ENCODE measurements at places on chromosomes 4 and X. TPM values are rescaled to one million over a fixed set of nuclear protein-coding genes. Genes with fewer than 3 reads are reported as not detected.

DNA sequence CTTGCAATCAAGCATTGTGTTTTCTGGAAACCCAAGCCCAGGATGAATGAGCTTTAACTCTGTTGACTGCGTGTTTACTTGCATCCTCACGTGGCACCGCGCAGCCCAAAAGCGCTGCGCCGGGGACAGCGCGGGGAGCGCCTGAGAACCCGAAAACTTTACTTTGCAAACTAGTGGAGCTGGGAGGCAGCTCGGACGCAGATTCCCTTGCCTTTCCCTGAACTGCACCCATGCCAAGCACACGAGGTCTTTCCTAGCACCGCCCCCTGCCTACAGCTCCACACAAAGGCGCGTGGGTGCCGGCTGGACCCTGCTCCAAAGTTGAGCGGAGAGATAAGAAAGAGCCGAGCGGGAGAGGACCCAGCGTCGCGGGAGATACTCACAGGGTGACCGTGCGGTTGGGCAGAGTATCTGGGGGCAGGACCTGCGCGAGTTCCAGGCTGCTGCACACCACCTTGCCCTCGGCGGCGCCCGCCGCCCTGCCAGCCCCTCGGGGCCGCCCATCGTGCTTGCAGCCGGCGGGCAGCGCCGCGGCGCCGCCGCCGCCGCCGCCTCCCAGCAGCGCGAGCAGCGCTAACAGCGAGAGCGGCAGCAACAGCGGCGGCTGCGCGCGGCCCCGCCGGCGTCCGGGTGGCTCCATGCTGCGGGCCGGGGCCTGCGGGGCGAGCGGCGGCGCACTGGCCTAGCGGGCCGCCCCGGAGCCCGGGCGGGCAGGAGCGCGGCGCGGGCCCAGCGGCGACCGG, 550 bp downstream of the ADGRA3 start:
- peak; percentile 84 for DNase-seq
- H3K4me1 ChIP-seq = peaks cover 8% of the 10 kb centered on the region
- H3K36me3 ChIP-seq = no peaks in the 10 kb centered on the region
- H3K27ac ChIP-seq = peak overlapping the region; percentile 89

DNA sequence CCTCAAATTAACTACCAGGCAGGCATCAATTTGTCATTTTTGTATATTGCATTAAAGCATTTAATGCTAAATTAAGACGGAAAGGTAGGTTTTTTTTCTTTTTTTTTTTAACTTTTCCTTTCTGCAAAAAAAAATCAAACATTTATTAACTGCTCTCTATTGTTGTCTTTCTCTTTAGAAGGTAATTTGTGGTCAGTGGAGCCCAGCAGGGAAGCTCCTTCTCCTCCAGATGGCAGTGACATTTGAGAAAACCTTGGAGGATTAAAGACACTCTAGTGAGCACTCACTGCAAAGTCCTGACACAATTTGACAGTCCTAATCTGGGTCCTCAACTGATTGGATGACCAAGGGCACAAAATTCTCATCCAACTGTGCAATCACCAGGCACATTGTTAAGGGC, 102.4 kb downstream of the SLIT2 start:
- DNase-seq = peak; percentile 72
- H3K27ac ChIP-seq = no peak overlapping the region
- H3K4me1 ChIP-seq = peaks cover 48% of the 10 kb centered on the region

GRCh38 chr4:186644737-186645261, 78.9 kb downstream of the FAT1 start:
- no peaks in the 10 kb centered on the region for H3K27me3 ChIP-seq
- peaks cover 13% of the 10 kb centered on the region for H3K36me3 ChIP-seq
- H3K4me3 ChIP-seq = no peak overlapping the region
- no peaks in the 10 kb centered on the region for H3K4me1 ChIP-seq
- H3K27ac ChIP-seq = no peak overlapping the region

DNA sequence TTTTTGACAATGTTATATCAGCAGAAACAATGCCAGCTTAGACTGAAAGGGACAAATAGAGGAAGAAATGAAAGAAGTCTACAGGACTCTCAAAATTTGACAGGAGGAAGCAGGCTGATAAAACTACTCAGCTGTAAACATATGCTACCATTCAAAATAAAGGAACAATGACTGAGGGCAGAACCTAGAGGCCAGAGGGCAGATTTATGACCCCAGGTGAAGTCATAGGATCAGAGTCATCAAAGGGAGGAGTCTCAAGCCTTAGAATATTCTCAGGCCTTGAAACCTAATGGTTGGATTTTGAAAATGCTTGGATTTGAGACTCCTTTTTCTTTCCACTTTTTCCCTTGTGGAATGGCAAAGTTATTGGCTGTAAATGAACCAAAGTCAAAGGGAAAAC, 17.0 kb upstream of the SYTL5 start:
- H3K27ac ChIP-seq = no peak overlapping the region
- no peaks in the 10 kb centered on the region for H3K27me3 ChIP-seq
- no peak overlapping the region for H3K4me3 ChIP-seq
- no peak for DNase-seq
- no peaks in the 10 kb centered on the region for H3K4me1 ChIP-seq

DNA sequence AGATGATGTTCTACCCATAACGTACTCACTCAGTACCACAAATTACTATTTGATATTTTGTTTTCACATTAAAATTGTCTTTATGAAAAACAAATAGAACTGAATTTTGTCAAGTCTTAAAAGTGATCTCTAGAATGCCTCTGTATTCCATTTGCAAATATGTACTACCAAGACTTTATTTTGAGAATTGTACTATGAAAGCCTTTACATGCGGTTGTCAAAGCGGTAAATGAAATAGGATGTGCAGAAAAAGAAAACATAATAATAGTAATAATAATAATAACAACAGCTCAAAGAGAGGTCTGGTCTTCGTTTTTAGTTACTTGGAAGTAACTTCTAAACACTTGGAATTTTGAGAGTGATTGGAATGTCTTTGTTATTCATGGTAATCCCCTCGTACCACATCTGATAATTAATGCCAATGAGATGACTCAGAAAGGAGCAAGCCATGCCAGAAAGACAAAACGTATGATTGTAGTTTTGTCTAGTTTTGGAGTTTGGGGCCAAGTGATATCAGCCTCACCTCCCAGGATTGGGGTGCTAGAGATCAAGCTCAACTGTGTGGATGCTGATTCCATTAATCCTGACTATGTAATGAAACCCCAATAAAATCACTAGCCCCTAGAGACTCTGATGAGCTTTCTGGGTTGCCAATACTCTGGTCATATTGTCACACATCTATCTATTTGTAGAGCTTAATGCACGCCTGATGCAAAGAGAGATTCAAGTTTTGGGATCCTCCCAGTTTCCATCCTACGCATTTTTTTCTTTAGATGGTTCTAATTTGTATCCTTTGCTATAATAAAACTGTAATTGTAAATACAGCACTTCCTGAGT, 20.2 kb upstream of the CTSO start:
- H3K36me3 ChIP-seq = no peaks in the 10 kb centered on the region
- no peak overlapping the region for H3K27ac ChIP-seq
- H3K4me1 ChIP-seq = no peaks in the 10 kb centered on the region
- no peaks in the 10 kb centered on the region for H3K27me3 ChIP-seq
- H3K4me3 ChIP-seq = no peak overlapping the region
- peak; percentile 15 for DNase-seq

DNA sequence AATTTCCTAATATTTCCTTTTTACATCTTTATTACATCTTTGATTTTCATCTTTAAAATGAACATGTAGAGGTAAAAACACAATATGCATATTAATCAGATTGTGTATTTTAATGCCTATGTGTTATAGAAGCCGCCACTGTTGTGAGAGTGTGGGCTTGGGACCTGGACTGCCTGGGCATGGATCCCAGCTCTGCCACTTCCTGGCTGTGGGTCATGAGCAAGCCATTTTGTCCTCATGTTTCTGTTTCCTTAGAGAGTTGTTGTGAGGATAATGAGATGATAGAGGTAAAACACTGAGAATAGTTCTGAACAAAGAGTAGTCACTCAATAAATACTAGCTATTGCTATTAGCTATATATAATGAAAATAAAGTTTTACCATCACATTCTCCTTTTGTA, 38.4 kb upstream of the SCOC start:
- no peak for DNase-seq
- no peaks in the 10 kb centered on the region for H3K4me1 ChIP-seq
- H3K36me3 ChIP-seq = no peaks in the 10 kb centered on the region
- no peak overlapping the region for H3K27ac ChIP-seq
- H3K27me3 ChIP-seq = no peaks in the 10 kb centered on the region

GRCh38 chr4:127370604-127371003, 262.2 kb upstream of the INTU start:
- peaks cover 8% of the 10 kb centered on the region for H3K4me1 ChIP-seq
- H3K27me3 ChIP-seq = no peaks in the 10 kb centered on the region
- no peak overlapping the region for H3K4me3 ChIP-seq
- no peaks in the 10 kb centered on the region for H3K36me3 ChIP-seq
- DNase-seq = no peak

- no peak overlapping the region for H3K27ac ChIP-seq
- H3K4me3 ChIP-seq = no peak overlapping the region
- H3K27me3 ChIP-seq = no peaks in the 10 kb centered on the region
- no peaks in the 10 kb centered on the region for H3K36me3 ChIP-seq
These were observed 115.8 kb downstream of the VEGFC start for GRCh38 chr4:176676901-176677300.

EVC2 gene
- total RNA-seq = 6.1 TPM

CNOT6L gene
- 7.5 TPM for total RNA-seq

DDX60 gene
- 7.8 TPM for total RNA-seq

ZCCHC18 gene
- 5.1 TPM for total RNA-seq

RGN gene
- total RNA-seq = 0.92 TPM

ABRAXAS1 gene
- 35.8 TPM for total RNA-seq

MAGEB17 gene
- total RNA-seq = 0.09 TPM

PCDH10 gene
- total RNA-seq = 0.15 TPM

PPBP gene
- total RNA-seq = not detected
